ENCODE measurements at places on chromosomes 3 and 15.

DNA sequence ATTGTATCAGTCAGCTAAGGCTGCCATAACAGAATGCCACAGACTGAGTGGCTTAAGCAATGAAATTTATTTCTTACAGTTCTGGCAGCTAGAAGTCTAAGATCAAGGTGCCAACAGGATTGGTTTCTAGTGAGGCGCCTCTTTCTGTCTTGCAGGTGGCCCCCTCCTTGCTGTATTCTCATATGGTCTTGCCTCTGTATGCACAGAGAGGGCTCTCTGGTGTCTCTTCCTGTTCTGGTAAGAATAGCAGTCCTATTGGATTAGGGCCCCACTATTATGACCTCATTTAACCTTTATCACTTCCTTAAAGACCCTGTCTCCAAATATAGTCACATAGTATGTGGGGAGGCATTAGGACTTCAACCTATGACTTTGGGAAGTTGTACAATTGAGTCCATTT lies 253.9 kb downstream of the EDEM1 start:
- no peak for DNase-seq

DNA sequence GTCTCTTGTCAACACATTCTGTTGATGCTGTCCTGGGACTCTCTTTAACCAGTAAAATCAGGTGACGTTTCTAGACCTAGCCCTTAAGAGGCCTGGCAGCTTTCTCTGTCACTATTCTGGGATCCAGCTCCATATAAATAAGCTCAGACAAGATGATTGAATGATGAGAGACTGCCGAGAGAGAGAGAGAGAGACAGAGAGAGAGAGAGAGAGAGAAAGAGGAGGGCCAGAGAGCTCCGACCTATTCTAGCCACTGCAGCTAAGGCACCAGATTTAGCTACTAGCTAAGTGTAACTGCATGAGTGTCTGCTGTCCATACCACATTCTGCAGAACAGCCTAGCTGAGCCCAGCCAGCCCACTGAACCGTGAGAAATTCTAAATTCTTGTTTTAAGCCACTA lies 36.1 kb upstream of the CTXND1 start:
- DNase-seq: no peak

GRCh38 chr15:40463886-40464545 lies 6.8 kb upstream of the CHST14 start:
- DNase-seq: no peak

- DNase-seq: no peak
These were observed 307.4 kb upstream of the RARB start for GRCh38 chr3:25120665-25121064.

GRCh38 chr3:15714448-15714847 lies 83.3 kb downstream of the ANKRD28 start:
- DNase-seq: no peak

DNA sequence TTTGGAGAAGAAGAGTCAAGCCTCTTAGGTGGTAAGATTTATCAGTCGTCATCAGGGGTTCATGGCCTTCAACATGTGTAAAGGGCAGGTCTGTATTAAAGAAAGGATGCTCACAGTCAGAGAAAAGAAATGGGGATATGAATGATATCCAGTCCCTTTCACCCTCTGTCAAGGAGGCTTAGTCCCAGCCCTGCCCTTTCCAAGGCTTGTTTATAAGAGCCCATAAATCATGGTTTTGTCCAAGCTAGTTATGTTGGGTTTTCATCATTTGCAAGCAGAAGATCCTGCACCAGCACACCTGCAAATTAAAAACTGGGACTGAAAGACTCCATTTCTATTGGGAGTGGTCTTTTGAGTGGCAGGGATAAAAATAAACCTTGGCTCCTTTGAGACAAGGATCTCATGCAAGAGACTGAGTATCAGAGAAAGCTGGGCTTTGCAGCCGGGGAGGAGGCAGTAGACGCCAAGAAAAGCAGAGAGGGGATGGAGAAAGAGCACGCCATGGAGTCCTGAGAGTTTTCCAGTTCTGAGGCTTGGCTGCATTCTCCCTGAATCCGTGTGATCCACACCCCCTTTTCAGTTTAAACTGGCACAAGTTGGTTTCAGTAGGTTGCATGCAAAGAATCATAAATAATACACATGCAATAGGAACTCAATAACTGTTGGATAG lies 12.6 kb upstream of the PDIA5 start:
- DNase-seq: no peak

- no peak for DNase-seq
These were observed 15.4 kb upstream of the FGD5 start for GRCh38 chr3:14803101-14803980.

GRCh38 chr3:49791571-49791970 lies 5.2 kb upstream of the IP6K1 start:
- no peak for DNase-seq

DNA sequence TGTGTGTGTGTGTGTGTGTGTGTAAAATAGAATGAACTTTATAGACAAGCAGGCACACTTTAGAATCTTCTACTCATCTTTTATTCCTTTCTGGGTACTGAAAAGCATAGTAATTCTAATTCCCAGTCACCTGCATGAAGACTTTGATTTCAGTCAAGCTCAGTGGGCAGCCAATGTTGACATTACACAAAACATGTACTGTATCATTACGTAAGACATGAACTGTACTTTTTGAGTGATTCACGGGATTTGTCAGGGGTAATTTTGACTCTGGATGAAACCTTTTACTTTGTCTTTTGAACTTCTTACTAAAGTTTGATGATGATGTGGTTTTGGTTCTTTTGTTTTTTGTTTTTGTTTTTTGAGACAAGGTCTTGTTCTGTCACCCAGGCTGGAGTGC lies 38.8 kb downstream of the PTPRG start:
- no peak for DNase-seq

- DNase-seq: no peak
These were observed 885.1 kb upstream of the CADM2 start for GRCh38 chr3:84073664-84074063.

- DNase-seq: no peak
These were observed 72.0 kb upstream of the ZBED2 start for GRCh38 chr3:111667170-111667569.

DNA sequence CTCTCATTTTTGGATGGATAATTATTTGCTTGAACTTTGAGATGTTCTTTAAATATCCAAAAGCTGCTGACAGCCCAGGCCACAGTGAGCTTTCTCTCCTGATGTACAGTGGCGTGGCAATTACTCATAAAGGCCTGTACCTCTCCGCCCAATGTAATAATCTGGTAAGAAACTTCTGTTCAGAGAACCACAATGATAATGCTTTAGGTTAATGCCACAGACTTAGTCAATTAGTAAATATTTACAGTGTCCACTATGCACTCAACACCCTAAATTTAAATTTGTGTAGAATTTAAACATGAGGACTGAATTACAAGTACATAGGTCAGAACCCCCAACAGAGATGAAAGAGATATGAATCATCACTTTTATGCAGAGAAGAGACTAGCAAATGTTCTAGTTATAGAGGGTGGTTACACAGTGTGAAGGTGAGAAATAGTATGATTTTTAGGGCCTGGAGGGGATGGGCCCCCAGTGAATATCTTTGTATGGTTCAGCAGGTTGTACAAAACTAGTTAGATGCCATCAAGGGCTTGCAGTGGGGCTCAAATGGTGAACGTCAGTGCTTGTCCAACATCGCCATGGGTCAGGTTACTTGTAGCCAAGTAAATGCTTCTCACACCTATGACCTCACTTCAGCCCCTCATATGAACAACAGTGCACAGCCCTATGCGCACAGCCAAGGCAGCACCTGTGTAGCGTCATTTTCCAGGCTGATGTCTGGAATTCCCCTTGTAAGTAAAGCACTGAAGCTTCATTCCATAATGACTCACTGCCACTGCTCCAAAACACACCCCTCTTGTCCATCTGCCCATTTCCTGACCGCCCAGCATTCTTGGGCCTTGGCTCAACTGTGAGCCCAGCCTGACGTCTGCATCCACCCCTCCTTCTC lies 13.3 kb downstream of the ABHD2 start:
- DNase-seq: peak; percentile 45

DNA sequence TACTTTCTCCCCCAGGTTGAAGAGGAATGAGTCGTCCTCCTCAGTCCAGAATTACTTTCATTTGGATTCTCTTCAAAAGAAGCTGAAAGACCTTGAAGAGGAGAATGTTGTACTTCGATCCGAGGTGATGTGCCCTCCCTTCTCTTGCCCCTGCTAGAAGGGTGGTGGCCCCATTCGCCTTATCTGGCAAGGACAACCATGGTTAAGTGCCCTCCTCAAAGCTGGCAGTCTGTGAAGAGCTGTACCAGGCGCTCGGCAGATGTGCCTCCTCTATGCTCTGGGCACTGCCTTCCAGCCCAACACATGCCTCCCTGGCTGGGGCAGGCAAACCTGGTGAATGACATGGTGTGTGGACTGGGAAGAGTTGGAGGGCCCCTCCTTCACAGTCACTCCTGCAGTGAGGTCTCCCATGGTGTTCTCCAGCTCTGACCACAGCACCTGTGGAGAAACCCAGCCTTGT lies 77.0 kb downstream of the CCK start:
- no peak for DNase-seq

- no peak for DNase-seq
These were observed 386.5 kb downstream of the SHQ1 start for GRCh38 chr3:72461787-72462186.

DNA sequence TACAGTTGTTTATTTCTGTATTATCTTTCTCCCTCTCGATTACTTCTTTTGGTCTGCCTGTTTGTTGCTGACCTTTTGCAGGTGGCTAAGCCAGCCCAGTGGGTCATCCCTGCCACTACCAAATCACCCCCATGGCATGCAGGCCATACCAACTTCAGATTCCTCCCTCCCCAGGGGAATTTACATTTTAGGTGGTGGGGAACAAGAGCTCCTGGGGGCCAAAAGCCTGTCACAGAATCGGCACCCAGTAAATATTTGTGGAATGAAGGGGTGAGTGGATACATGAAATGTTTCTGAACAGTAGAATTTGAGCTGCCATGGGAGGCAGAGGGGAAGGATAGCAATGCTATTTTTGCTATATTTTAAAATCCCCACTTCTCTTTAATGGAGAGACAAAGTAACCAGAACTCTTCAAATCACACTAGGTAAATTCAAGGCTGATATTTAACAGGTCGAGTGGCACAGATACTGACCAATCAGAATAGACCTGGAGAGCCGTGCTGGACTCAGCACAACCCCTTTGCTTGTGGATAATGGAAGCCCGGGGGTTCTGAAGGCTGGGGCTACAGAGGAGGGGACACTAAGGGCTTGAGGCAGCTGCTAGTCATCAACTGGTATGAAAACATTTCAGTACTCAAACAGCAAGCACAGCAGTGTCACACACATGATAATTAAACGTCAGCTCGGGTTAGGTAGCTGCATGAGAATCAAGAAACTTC lies 54.3 kb upstream of the SMAD3 start:
- no peak for DNase-seq

DNA sequence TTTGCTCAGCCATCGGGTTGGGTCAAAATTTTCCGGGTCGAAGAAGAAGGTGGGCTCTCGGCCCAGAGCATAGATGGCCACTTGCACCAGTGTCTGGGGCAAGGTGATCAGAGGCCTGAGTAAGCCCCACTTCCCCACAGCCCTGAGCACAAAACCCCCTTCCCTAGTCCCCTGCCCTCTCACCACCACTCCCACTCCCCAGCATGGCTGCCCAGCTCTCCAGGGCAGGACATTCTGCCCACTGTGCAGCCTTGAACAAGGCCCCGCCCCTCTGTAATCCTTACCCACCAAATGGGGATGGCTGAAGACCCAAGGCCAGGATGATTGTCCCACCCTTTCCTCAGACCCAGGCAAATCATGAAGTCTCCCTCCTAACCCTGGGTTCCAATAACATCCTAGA lies 28.8 kb downstream of the CYP11A1 start:
- no peak for DNase-seq

DNA sequence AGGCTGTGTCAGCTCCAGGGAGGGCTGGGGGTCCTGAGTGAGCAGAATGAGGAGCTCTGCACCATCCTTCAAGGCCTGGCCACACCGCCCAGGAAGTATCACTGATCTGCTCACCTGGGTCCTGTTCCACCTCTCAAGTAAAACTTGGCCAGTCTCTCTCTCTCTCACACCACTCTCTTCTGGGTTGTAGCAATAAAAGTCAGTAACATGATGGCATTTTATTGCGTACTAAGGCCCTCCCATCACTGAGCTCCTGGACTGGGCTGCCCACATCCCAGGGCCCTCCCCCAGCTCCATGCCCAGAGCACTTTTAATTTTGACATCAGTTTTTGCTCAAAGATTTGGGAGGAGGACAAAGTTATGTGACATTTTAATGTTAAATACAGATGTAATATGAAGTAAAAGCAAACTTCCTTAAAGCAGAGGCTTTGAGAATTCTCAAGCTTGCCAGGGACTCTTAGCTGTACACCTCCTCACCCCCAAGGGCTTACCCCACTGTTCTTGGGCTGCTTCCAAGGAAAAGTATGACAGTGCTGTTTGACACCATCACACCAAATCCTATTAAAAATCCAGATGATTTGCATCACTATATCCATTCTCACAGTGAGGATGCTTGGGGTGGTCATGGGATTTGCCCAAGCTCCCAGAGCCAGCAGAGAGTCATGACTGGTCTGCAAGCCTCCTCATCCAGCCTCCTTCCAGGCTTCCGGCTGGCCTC lies 105.1 kb upstream of the SLCO2A1 start:
- DNase-seq: no peak

GRCh38 chr15:98398056-98398455 lies 250.3 kb upstream of the IGF1R start:
- no peak for DNase-seq

- DNase-seq: no peak
These were observed 710.3 kb upstream of the ARPP21 start for GRCh38 chr3:34929036-34929435.

- DNase-seq: no peak
These were observed 1233.1 kb upstream of the ALCAM start for GRCh38 chr3:104133630-104134029.

DNA sequence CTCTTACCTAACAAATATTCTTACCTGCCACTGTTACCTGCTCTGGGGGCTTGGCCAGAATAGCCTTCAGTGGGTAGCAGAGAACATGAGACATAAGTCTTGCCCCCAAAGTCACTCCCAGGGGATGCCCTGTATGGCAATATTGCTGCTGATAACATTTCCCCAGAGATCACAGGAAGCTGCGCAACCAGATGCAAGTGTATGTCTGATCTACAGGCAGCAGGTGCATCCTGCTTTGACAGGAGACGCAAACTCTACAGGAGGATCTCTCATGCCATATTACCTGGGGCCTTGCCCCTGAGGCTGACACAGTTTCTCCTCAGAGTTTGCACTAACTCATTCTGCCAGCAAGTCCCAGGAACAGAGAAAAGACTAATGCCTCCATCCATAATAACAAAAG lies 174.4 kb upstream of the LPP start:
- DNase-seq: no peak
